HS-27A (cell line): ENCODE measurements at places on chromosomes 12 and 14.

GRCh38 chr14:68775614-68776126 is 17.2 kb downstream of the ZFP36L1 start:
- no peak for DNase-seq

GRCh38 chr14:44291366-44291915 is 215.6 kb downstream of the FSCB start:
- no peak for DNase-seq

DNA sequence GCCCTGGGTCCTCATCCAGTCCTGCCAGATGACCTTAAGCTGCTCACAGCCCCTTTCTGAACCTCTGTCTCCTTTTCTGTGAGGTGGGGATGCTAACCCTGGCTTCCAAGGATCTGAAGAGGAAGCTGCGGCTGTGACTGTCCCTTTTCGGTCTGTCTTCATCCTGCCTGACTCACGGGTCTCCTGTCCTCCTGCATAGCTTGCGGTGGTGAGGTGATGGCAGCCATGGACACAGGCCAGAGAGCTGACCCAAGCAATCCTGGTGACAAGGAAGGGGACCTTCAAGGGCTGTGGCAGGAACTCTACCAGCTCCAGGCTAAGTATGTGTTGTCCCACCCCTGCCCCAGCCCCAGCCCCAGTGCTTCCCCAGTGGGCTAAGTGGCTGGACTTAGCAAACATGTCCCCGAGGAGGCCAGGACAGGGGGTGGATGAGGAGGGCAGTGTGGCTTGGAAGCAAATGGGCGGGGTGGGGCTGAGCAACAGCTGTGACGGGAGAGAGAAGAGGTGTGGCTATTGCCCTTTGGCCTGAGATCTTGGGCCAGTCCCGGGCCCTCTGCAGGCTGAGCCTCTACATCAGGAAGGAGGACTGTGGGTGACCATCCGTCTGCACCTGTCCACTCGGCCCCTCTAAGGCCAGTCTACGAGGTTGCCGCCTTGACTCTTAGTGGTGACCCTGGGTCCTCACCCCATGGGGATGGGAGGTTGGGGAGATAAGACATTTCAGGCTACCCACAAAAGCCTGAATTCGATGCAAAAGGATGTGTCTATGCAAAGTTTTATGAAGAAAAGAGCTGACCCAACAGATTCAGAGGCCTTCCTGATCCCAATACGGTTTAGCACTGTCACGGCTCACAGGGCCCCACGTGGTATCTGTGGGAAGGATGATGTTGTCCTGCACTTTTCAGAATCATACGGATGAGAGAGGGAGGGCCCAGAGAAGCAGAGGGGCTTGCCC is 1.1 kb downstream of the CCDC197 start:
- no peak for DNase-seq

DNA sequence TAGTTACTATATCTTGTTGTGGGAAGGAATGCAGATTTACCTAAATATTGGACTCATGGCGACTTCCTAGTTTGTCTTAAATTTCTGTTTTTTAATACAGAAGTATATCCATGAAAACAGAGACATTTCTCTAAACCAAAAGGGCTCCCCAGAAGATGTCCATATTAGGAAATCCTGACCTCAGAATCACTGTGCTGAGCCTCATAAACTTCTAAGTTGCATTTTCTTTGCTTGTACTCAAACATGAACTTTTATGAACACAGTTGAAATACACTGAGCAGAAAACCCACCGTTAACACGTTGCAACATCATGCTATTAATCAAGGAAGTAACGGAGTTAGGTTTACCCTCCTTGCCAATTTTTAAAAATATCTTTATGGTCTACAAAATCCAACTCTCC is 42.9 kb upstream of the NR2C1 start:
- no peak for DNase-seq

DNA sequence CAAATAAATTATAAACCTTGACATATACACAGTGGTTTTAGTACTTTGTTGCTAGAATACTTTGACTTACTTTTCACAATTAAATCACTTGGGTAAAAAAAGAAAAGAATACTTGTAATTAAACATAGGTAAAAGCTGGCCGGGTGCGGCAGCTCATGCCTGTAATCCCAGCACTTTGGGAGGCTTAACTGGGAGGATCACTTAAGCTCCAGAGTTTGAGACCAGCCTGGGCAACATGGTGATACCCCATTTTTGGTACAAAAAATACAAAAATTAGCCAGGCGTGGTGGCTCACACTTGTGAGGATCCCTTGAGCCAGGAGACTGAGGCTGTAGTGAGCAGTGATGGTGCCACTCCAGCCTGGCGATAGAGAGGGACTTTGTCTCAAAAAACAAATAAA is 7.8 kb downstream of the STX2 start:
- DNase-seq: no peak
